Psoas muscle (tissue), 8 donors: ENCODE measurements at places on chromosomes 3 and 15. TPM values are rescaled to one million over a fixed set of nuclear protein-coding genes. Genes with fewer than 3 reads are reported as not detected.

The CPEB1 gene
- polyA plus RNA-seq, result 0.31 TPM

- DNase-seq, result no peak
Measured at GRCh38 chr3:37574177-37574943, 287.3 kb upstream of the CTDSPL start.

GRCh38 chr3:139557041-139557440, 17.5 kb upstream of the RBP1 start:
- no peak for DNase-seq

The GPR160 gene
- polyA plus RNA-seq, result 1.2 TPM

DNA sequence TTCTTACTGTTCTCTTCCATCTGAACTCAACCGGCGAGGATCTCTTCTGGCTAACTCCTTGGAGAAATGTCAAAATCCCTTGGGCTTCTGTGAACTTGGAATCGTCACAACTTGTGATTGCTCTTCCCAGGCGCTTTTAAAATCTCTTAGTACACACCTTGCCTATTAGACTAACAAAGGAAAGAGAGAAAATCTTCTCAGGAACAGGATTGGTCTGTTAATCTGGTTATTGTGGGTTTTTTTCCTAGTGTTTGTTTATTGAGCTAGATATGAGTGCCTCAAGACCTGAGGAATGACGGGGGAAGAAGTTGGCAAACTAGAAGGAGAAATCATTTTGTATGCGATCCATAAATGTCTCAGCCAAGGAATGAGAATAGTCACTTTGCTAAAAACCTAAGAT, at the start of gene ATP13A5:
ATP13A5 (minus strand) TSS at position 48 of the 400 bp plus-strand sequence; CDS start at position 20, 28 bp downstream.
- DNase-seq, result no peak

DNA sequence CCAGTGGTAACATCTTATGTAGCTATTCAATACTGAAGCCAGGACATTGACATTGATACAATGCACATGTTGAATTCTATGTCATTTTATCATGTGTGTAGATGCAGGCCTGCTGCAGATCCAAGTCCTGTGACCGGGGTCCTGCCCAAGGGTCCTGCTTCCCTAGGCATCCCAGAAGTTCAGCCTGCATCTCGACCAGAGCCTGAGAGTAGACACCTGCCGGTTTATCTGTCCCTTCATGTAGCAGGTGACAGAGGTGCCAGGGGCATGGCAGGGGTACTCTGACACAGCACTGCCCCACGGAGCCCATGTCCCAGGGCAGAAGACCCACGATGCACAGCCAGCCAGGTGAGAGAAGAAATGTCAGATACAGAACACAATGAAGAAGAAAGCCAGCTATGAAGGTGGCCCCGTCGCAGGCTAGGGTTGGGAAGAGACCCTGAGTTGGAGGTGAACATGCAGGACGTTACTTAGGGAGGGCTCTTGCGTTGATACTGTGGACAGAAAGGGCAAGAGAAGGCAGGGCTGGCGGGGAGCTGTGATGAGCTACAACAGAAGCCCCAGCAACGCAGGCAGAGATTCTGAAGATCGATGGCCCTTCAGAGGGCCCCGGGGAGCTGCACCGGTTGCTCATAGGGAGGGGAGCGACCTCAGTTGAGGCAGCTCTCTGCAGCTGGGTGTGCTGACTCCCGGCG, 51.0 kb downstream of the TPRA1 start:
- no peak for DNase-seq

The YEATS2 gene
- polyA plus RNA-seq, result 4.6 TPM

The ATR gene
- 3.7 TPM for polyA plus RNA-seq

GRCh38 chr3:22265403-22265802, 514.4 kb upstream of the ZNF385D start:
- DNase-seq, result no peak

The SEMA7A gene
- polyA plus RNA-seq, result 0.46 TPM

The TRIM42 gene
- polyA plus RNA-seq, result not detected

GRCh38 chr3:187929112-187929816, 184.0 kb upstream of the BCL6 start:
- DNase-seq, result no peak

- no peak for DNase-seq
Measured at GRCh38 chr3:113560831-113561623, 28.7 kb downstream of the SIDT1 start.

- no peak for DNase-seq
Measured at GRCh38 chr3:72398781-72399180, 449.5 kb downstream of the SHQ1 start.

- no peak for DNase-seq
Measured at GRCh38 chr15:56719774-56720555, 13.3 kb downstream of the ZNF280D start.

GRCh38 chr15:34031987-34032760, 6.8 kb downstream of the AVEN start:
- no peak for DNase-seq

GRCh38 chr15:40266828-40267304, 16.0 kb downstream of the ANKRD63 start:
- DNase-seq, result no peak

DNA sequence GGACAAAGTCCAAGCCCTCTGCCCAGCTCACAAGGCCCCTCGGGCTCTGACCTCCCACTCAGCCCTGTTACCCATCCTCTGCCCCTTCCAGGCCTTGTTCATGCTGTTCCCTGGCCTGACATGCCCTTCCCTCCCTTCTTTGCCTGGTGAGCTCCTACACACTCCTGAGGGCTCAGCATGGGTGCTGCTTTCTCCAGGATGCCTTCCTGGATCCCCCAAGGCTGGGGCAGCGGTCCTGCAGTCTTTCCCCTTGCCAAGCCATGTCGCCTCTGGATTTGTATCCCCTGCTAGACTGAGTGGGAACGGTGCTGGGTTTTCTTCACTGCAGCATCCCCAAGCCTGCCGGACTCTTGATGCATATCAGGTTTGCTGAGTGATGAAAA, 35.9 kb downstream of the FAM3D start:
- no peak for DNase-seq

DNA sequence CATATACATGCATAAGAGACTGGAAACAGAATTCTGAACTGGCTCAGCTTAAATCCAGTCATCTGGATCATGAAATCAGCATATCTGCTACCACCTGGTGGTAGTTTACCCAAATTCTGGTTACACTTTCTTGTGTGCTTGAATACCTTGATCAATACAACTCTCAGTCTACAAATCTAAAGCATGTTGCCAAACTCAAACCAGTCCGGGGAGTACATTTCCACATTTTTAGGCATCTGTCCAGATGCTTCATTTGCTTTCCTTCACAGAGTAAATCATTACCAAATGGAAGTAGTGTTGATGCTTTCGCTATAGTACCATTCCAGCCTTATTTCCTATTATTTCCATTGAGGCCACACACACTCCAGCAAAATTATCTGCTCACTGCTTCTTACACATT, 126.4 kb downstream of the P2RY1 start:
- no peak for DNase-seq

DNA sequence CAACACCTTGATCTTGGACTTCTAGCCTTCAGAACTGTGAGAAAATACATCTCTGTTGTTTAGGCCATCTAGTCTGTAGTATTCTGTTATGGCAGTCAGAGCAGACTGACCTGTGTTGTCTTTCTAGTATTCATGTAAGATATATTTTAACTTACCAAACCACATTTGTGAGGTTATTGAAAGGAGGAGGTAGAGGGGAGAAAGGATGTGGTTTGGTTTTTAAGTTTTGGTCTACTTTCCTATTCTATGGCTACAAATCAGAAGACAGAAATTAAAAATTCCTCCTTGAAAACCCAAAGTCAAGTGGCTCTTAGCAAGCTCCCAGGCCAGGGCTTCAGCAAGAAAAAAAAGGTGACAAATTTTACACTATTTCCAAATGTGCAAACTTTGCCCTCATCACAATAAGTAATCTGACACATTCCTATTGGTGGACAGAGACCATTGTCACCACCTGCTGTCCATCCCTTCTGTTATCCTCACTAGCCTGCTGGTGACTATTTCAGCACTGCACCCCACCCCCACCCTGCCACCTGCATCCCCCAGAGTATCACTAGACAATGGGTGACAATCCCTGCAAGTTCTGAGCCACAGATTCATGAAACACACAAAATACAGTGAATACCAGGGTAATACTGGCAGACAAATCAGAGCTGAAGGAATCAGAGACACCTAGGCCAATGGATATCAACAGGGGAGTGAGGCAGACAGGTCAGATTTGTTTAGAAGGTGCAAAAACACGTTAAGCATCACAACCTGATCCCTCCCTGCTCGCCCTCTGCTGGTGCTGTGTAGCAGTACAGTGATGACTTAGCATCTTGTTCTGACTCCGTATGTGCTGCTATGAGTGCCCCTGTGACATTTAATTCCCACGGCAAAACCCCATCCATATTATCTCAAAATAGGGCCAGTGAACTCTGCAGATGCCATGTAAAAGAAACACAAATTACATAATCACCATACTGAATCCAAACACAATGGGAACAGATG, 79.0 kb upstream of the DCLK3 start:
- no peak for DNase-seq

DNA sequence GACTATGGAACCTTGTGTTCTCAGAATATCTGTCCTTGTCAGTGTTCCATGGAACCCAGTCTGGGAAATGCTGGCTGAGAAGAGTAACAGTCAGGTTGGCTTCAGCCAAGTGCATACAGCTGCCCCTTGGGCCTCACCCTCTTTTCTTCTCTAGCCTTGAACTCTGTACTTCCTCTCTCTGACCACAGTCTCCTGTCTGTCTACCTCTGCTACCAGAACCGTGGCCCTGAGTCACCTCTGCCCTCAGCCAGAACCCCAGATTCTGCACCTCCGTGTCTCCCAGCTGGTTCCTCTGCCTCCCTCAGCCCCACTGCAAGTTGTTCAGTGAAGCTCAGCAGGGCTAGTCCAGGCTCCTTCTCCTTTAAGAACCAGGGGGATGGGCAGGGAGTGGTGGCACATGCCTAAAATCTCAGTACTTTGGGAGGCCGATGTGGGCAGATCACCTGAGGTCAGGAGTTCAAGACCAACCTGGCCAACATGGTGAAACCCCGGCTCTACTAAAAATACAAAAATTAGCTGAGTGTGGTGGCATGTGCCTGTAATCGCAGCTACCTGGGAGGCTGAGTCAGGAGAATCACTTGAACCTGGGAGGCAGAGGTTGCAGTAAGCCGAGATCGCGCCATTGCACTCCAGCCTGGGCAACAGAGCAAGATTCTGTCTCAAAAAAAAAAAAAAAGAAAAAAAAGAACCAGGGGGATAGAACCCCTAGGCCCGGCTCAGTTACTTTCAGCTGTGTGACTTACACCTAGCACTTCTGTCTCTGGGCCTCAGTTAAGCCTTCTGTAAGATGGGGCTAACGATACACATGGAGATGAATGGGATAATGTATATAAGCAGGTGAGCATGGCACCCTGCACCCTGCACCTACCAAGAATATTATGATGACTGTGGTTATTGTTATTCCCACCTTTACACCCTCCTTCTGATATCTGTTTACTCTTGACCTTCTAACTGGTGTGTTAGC, 24.3 kb upstream of the TATDN2 start:
- DNase-seq, result no peak

The HIGD2B gene
- polyA plus RNA-seq, result not detected

The NANOGP8 gene
- polyA plus RNA-seq, result not detected

DNA sequence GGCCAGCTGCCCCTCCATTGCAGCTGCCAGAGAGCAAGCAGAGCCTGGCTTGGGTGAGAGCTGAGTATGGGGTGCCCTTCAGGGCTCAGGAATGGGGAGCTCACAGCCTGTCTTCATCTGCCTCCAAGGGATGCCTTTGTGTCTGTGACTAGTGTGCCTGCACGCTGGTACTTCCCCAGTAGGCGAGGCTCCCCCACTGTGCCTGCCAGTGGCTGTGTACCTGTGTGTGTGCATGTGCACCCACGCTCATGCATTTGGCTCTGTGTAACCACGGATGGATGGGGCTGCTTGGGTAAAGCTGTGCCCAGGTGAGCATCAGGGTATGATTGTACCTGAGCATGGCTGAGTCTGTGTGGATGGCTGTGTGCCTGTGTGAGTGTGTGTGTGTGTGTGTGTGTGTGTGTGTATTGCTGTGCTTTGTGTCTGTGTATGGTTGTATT, 2.3 kb upstream of the GRM2 start:
- DNase-seq, result peak; percentile 18

DNA sequence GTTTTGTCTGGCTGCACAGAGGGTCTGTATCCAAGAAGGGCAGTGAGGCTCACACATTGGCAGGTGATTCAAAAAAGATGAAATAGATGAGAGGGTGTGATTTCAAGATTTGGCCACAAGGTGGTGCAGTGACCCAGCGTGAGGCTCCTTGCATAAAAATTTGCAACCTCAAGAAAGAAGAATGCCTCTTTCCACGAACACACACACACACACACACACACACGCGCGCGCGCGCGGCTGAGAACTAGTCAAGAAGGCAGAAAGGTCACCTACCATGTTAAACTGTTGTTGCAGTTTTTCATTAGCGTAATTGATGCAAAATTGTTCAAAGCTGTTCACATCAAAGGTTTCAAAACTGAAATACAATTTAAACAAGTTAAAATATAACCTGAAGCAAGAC, 39.2 kb downstream of the MYO5C start:
- peak; percentile 75 for DNase-seq

The ALS2CL gene
- polyA plus RNA-seq, result 5.2 TPM

DNA sequence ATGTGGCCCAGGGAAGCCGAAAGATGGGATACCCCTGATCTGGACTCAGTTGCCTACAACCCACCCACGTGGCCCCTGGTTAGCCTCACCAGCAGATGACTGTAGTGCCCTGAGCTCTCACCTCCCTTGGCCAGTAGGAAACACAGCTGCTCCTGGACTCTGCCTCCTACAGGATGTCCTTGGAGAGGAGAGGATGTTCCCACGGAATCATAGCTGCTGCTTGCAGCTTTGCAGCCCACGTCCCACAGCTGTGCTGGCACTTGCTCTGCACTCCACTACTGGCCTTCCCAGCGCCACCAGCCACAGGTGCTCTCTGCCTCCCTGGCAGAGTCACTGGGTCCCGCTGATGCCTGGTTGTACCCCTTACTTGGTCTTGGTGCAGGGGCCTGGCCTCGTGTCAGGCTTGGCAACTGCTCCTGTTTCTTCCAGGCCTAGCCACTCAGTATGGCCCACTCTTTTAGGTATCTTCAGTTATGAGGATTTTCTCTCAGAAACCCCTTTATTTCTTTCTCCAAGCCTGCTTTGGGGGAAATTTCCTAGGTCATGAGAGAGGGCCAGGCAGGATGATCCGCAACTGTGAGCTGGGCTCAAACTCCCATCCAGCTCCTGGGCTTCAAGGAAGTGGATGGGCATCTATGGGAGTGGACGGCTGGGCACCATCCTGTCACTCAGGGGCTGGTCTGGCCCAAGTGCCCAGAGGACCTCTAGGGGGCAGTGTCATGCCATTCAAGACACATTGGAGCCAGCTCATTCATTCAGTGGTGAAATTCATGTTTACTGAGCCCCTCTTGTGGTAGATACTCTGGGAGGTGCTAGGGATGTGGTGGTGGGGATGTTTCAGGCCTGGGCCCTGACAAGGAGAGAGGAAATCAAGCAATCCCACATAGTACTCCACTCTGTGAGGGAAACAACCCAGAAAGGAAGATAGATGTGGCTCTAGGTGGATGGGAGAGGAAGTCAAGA, 16.2 kb upstream of the VILL start:
- DNase-seq, result peak; percentile 75

DNA sequence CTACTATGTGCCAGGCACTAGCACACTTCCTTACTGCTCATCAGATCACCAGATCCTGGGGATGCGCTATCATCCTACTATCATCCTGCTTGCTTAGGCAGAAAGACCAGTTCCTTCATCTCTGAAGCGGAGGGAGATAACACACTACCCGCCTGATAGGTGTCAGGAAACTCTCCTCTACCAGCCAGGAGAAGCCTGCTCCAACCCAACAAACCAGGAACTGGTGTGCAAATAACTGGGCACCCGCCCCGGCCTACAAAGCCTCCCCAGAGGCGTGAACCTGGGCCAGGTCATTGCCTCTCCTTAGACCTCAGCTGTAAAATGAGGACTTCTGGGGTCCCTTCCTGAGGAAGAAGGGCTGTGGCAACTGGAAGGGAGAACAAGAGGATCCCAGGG, 61.5 kb downstream of the HOMER2 start:
- DNase-seq, result no peak
